ENCODE measurements at places on chromosomes 5 and 9. TPM values are rescaled to one million over a fixed set of nuclear protein-coding genes. Genes with fewer than 3 reads are reported as not detected.

The LCN10 gene
- total RNA-seq: 3.9 TPM

The IFNB1 gene
- total RNA-seq: not detected

The PDE6A gene
- 0.91 TPM for total RNA-seq

The F12 gene
- 2.6 TPM for total RNA-seq

The PCDHGB5 gene
- total RNA-seq: 24.5 TPM

The PCDHA1 gene
- 0.85 TPM for total RNA-seq

The ALDOB gene
- not detected for total RNA-seq

The FOXD4L6 gene
- 0.09 TPM for total RNA-seq

- H3K4me1 ChIP-seq: no peaks in the 10 kb centered on the region
- no peaks in the 10 kb centered on the region for H3K36me3 ChIP-seq
- H3K4me3 ChIP-seq: no peak overlapping the region
- DNase-seq: no peak
- H3K27ac ChIP-seq: no peak overlapping the region
These were observed 19.9 kb upstream of the S1PR3 start for GRCh38 chr9:88971131-88971960.

- no peak for DNase-seq
- H3K27ac ChIP-seq: peak overlapping the region; percentile 71
- no peak overlapping the region for H3K4me3 ChIP-seq
- peaks cover 17% of the 10 kb centered on the region for H3K4me1 ChIP-seq
- H3K27me3 ChIP-seq: no peaks in the 10 kb centered on the region
- H3K36me3 ChIP-seq: no peaks in the 10 kb centered on the region
These were observed 109.8 kb downstream of the UNC13B start for GRCh38 chr9:35271637-35272036.

DNA sequence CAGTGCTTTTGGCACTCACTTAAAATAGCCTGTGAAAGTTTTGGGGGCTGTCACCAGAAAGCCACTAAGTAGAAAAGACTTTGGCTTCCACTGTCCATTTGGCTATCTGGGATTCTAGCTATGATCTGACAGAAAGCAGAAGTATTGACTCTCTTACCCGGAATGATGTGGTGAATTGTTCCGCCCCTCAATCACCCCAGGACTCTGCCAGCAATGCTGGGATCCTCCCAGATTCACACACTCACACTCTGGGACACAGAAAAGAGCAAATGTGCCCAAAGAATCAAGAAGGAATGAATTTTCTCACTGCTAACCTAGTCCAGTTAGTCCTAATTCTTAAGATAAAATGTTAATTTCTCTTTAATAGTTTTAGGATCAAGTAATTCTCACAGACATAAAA lies 576.9 kb downstream of the BNC2 start:
- no peaks in the 10 kb centered on the region for H3K27me3 ChIP-seq
- H3K27ac ChIP-seq: no peak overlapping the region
- H3K36me3 ChIP-seq: no peaks in the 10 kb centered on the region
- H3K4me3 ChIP-seq: no peak overlapping the region

DNA sequence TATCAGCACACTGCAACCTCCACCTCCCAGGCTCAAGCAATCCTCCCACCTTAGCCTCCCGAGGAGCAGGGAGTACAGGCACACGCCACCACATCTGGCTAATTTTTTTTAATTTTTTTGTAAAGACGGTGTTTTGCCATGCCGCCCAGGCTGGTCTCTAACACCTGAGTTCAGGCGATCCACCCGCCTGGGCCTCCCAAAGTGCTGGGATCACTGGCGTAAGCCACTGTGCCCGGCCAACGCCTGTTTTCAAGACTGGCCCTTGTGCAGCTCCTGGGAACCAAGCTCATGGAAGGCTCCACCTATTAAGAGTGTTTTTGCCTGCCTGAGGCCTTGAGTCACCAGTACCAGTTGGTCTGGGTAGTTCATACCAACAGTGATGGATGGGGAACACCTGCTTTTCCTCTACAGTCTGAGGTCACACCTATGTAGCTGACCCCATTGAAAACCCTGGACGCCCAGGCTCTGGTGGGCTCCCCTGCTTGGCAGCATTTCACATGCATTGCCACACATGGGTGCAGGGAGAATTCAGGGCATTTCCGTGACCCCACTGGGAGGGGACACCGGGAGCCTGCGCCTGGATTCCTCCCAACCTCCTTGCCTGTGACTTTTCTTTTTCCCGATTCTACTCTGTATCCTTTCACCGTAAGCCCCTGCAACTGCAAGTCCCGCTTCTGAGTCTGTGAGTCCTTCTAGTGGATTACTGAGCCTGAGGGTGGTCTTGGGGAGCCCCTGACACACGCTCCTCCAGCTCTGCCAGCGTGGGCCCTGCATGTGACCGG lies 63.5 kb downstream of the ZNF354C start:
- no peaks in the 10 kb centered on the region for H3K27me3 ChIP-seq
- H3K4me3 ChIP-seq: no peak overlapping the region
- no peak overlapping the region for H3K27ac ChIP-seq
- no peaks in the 10 kb centered on the region for H3K4me1 ChIP-seq

GRCh38 chr5:32044434-32044833 lies 129.7 kb downstream of the GOLPH3 start:
- no peaks in the 10 kb centered on the region for H3K36me3 ChIP-seq
- DNase-seq: no peak
- H3K27me3 ChIP-seq: no peaks in the 10 kb centered on the region
- H3K27ac ChIP-seq: no peak overlapping the region

DNA sequence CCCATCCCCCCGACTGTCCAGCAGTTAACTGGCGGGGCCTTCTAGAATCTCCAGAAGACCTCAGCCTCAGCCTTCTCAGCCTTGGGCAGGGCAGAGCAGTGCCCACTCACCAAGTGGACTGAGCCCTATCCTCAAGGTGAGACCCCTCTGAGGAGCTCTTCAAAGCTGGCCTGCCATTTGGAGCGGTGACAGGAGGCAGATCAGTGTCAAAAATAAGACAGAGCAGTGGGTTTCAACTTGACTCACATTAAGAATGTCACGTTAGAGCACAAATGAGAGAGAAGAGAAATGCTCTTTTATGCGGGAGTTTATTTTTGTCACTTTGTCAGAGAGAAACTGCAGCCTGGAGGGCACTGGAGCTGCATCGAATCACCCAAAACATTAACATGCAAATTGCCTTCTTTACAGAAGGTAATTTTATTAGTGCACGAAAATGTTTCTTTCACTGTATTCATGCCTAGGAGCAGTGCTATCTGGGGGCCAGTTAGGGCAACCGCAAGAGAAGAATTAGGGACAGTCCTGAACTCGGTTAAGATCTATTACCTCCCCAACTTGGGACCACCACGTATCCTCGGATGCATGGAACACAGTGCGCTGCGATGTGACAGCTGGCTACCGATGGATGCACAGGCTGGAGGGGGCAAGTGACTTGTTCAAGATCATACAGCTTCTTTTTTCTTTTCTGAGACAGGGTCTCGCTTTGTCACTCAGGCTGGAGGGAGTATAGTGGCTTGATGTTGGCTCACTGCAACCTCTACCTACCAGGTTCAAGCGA lies 188.5 kb downstream of the DAB2IP start:
- no peak overlapping the region for H3K27ac ChIP-seq
- no peak overlapping the region for H3K4me3 ChIP-seq
- no peaks in the 10 kb centered on the region for H3K4me1 ChIP-seq
- H3K27me3 ChIP-seq: no peaks in the 10 kb centered on the region
- no peak for DNase-seq

GRCh38 chr9:126341902-126342301 lies 15.3 kb downstream of the MVB12B start:
- H3K27me3 ChIP-seq: no peaks in the 10 kb centered on the region
- H3K4me3 ChIP-seq: no peak overlapping the region
- H3K27ac ChIP-seq: no peak overlapping the region
- H3K36me3 ChIP-seq: no peaks in the 10 kb centered on the region

DNA sequence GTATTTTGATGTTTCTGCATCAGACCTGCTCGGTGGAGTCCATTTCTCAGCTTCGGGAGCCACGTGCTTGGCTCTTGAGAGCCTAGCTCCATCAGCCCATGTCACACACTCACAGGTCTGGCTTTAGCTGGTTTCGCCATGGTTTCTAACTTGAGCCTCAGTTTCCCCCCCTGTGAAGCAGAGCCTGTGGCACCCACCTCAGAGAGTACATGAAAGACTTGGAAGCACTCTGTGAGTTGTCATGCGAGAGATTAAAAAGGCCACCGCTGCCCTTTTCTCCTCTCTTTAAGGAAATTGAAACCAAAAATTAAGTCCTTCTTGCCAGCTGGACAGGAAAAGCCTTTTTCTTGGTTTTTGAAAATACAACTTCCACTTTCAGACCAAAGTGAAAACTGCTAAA lies 8.8 kb downstream of the TENT4A start:
- DNase-seq: no peak
- H3K4me3 ChIP-seq: no peak overlapping the region
- H3K4me1 ChIP-seq: peaks cover 3% of the 10 kb centered on the region
- H3K27me3 ChIP-seq: no peaks in the 10 kb centered on the region
- H3K36me3 ChIP-seq: no peaks in the 10 kb centered on the region

- DNase-seq: no peak
- no peaks in the 10 kb centered on the region for H3K4me1 ChIP-seq
- H3K36me3 ChIP-seq: no peaks in the 10 kb centered on the region
- H3K4me3 ChIP-seq: no peak overlapping the region
- no peaks in the 10 kb centered on the region for H3K27me3 ChIP-seq
These were observed 539.6 kb downstream of the CCDC171 start for GRCh38 chr9:16092142-16093091.

DNA sequence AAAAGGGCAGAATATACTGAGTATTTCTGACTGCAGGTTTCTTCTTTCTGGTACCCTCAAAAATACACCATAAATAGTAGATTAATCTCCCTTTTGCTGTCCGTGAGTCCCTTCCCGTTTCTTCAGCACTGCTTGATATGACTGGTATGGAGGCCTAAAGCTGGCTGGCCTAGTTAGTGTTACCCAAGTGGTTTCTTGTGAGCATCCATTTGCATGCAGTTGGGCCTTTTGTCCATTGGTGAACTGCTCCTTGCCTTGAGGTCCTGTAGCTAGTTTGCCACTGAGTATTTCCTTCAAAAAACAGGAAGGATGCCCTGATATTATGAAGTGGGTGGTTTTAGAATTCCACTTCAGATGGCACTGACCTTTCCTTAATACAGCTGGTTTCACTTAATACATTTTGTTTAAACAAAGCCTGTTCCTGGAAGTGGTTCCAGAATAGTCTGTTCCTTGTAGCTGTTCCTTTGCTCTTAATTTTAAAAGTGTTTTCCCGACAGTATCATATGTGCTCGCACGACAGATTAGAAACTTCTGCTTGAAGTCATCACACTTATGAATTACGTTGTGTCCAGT lies 40.0 kb upstream of the ABL1 start:
- no peaks in the 10 kb centered on the region for H3K36me3 ChIP-seq
- H3K27ac ChIP-seq: peak overlapping the region; percentile 11

- H3K4me3 ChIP-seq: no peak overlapping the region
- no peaks in the 10 kb centered on the region for H3K4me1 ChIP-seq
- H3K27me3 ChIP-seq: no peaks in the 10 kb centered on the region
- H3K27ac ChIP-seq: no peak overlapping the region
- DNase-seq: no peak
These were observed 301.1 kb downstream of the NR3C1 start for GRCh38 chr5:143102411-143102810.

- no peak for DNase-seq
- H3K36me3 ChIP-seq: peaks cover 7% of the 10 kb centered on the region
- H3K4me1 ChIP-seq: no peaks in the 10 kb centered on the region
- no peak overlapping the region for H3K27ac ChIP-seq
- H3K27me3 ChIP-seq: no peaks in the 10 kb centered on the region
- no peak overlapping the region for H3K4me3 ChIP-seq
These were observed 16.1 kb downstream of the ARPC5L start for GRCh38 chr9:124878021-124878420.

DNA sequence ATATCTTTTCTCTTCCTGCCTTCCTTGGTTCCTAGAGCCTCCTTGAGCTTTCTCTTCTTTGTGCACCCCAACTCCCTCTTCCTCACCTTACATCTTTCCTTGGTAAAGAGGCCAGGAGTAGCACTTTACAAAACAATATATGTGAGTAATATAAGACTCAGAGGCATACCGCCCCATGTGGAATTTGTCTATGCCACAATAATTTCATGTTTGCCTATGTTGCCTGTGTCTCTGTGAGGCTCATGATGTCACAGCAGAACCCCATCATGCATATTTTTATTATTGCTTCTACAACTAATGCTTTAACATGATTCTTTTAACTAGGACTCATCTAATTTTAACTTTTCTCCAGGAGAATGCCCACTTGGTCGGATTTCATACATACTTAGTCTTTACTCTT lies 15.0 kb upstream of the LVRN start:
- no peaks in the 10 kb centered on the region for H3K4me1 ChIP-seq
- no peaks in the 10 kb centered on the region for H3K27me3 ChIP-seq
- no peak overlapping the region for H3K4me3 ChIP-seq

GRCh38 chr5:176489077-176489476 lies 40.9 kb downstream of the FAF2 start:
- no peak for DNase-seq
- H3K36me3 ChIP-seq: no peaks in the 10 kb centered on the region
- H3K4me3 ChIP-seq: no peak overlapping the region
- no peaks in the 10 kb centered on the region for H3K4me1 ChIP-seq
- no peaks in the 10 kb centered on the region for H3K27me3 ChIP-seq
- no peak overlapping the region for H3K27ac ChIP-seq

DNA sequence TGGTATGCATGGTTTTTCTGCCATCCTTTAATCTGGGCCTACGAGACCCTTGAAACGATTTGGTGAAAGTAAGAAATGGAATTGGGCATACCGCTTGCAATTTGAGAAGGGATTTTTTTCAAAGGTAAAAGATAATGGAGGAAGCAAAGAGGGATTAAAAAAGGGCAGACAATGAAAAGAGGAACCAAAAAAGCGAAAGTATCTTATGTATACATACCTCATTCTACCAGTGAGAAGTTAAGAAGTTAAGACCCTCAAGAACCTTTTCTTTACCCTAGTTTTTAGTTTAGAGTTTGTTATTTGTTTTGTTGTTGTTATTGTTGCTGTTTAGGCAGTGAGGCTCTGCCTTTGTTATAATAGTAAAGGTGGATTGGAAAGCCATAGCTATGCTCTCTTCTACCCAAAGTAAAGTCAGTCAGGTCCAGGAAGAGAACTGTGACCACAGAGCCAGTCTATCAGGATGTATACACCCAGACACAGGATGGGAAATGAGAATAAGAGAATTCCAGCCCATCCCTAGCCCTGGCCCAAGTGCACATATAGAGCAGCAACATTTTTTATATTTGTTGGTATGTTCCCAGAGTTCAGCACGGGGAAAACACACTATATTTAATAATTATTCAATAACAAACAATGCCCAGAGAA lies 166.6 kb downstream of the RFX3 start:
- H3K36me3 ChIP-seq: no peaks in the 10 kb centered on the region
- H3K4me1 ChIP-seq: no peaks in the 10 kb centered on the region
- H3K27me3 ChIP-seq: no peaks in the 10 kb centered on the region
- no peak overlapping the region for H3K4me3 ChIP-seq
- no peak for DNase-seq
- no peak overlapping the region for H3K27ac ChIP-seq

All from prostate gland (tissue), 2 donors.